ENCODE measurements at places on chromosomes 7 and 10.

GRCh38 chr7:129591868-129592267 lies 19.7 kb upstream of the NRF1 start:
- DNase-seq = no peak

DNA sequence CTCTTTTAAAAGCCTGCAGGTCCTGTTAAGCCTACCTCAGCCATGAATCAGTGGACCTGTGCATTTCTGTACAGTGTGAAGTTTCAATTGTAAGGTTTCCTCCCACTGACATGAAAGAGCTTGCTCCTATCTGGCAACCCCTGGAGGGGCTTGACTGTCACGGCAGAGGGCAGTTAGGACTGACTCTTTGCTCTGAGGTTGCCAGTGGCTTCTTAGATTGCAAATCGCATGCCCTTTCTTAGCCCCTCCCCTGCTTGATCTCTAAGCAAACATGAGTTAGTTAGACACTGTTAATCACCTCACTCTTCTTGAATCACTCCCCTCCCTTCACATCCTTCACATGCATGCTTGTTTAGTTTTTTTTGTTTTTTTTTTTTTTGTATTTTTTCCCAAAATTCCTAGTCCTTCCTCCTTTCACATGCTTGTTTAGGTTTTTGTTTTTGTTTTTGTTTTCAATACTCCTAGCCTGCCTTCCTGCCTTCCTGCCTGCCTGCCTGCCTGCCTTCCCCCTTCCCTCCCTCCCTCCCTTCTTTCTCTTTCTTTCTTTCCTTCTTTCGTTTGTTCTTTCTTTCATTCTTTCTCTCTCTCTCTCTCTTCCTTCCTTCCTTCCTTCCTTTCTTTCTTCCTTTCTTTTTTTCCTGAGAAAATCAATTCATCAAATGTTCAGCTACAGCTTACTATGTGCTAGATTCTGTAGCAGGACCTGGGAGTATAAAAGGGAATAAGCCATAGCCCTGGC lies 6.0 kb upstream of the HIPK2 start:
- DNase-seq = no peak

DNA sequence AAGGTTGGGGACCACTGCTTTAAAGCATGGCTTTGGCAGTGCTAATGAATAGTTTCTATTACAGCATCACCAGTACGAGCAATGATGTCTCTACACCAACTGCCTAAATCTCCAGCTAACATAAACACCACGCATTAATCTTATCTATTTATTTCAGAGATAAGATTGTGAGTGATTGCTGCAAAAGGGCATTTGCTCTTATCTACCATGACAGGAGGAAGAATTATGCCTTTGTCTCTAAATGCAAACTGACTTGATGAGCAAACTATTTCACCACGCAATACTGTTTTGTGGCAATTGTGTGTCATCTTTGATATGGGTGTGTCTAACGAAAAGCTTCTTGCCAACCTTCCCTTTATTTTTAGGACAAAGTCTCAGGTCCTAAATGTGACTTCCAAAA lies 684.9 kb downstream of the SORCS1 start:
- no peak for DNase-seq

GRCh38 chr7:22610951-22611757 lies 111.2 kb upstream of the STEAP1B start:
- no peak for DNase-seq

GRCh38 chr7:787332-788240 lies 44.7 kb upstream of the SUN1 start:
- DNase-seq = no peak

- DNase-seq = no peak
Measured at GRCh38 chr7:17069146-17069545, 187.4 kb upstream of the AGR3 start.

GRCh38 chr7:74288034-74288881 lies 949 bp upstream of the CLIP2 start:
- no peak for DNase-seq

- DNase-seq = no peak
Measured at GRCh38 chr10:86830043-86830591, 73.7 kb downstream of the BMPR1A start.

DNA sequence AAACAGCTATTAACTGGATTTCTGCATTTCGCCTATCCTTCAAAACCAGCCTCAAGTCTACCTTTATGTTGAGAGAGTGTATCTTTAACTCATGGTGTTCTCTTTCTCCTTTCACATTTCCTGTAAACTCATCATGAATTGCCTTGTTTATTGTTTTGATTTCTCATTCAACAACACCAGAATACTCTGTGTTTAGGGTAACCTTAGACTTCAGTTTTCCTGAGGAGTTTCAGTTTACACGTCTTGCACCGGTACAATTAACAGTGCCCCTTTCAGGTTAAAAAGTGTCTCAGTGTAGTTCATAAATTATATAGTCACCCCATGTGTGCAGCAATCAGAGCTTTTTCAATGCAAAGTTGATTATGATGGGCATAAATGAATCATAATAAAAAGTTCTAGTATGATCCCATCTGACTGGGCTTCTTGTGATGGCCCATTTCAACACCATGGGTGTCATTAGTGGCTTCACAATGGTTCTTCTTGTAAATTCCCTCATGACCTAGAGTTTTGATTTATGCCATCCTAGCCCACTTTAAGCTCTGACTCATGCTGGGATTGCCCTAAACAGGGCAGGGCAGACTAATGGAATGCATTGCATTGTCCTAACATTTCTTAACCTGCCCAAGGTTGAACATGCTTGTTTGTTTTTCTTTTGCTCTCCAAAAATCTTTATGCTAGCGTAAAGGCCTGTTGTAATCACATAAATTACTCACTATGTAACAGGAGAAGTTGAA lies 22.0 kb downstream of the ITGB8 start:
- no peak for DNase-seq

GRCh38 chr10:112098682-112099081 lies 84.9 kb downstream of the GPAM start:
- DNase-seq = no peak

DNA sequence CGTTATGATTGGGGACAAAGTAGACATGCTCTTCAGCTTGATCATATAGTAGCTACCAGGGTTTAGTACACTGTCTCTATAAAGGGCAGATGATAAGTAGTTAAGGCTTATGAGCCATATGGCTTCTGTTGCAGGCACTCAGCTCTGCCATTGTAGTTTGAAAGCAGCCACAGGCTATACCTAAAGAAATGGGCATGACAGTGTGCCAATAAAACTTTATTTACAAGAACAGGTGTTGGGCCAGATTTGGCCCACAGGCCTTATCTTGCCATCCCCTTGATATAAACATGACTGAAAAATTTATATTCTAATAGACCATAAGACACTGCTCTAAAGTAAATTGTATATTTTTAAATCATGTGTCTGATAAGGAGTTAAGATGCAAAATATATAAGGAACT lies 36.6 kb downstream of the GRK5 start:
- no peak for DNase-seq

DNA sequence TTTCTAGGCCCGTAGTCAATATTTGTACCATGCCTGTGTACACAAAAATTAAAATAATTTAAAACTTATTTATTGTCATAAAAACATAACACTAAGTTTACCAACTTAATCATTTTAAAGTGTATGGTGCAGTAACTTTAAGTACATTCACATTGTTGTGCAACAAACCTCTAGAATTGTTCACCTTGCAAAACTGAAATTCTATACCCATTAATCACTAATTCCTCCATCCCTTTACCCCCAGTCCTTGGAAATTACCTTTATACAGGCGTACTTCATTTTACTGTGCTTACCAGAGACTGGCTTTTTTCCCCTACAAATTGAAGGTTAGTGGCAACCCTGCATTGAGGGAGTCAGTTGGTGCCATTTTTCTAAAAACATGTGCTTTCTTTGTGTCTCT lies 6.3 kb upstream of the DYNC1I1 start:
- no peak for DNase-seq

GRCh38 chr7:137110535-137110934 lies 233.0 kb downstream of the PTN start:
- DNase-seq = no peak

DNA sequence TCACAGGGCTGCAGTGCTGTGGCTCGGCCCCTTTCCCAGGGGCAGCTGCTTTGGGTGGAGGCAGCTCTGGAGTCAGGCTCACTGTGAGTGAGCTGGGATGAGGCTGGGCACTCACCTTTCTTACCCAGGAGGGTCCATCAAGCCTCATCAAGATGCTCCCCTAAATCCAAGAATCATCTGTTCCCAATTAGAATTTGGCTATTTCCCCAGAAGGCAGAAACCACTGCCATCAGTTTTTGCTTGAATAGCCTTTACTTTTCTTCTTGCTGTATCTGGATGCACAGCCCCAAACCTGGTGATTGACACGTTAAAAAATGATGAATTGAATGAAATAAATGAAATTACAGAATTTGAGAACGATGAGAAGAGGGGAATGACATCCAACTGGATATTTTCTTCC lies 74.3 kb upstream of the LYZL1 start:
- DNase-seq = no peak

DNA sequence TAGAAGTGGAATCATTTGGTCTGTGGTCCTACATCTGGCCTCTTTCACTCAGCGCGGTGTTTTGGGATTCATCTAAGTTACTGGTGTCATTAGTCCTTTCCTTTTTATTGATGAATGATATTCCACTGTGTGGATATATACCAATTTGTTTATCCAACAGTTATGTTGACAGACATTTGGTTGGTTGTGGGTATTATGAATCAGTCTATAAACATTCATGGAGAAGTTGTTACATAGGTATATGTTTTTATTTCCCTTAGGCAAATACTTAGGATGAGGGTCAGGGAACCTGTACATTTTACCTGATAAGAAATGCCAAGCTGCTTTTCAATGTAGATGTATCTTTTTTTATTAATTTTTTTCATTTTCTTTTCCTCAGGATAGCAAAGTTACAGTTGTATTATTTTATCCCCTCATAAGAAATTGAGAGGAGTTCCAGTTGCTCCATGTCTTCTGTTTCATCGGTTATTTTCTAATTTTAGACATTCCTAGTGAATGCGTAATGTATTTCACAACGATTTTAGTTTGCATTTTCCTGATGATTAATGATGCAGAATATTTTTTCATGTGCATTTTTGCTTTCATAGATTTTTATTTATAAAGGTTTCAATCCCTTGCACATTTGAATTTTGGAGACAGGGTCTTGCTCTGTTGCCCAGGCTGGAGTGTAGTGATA lies 203.8 kb upstream of the SH2B2 start:
- no peak for DNase-seq

DNA sequence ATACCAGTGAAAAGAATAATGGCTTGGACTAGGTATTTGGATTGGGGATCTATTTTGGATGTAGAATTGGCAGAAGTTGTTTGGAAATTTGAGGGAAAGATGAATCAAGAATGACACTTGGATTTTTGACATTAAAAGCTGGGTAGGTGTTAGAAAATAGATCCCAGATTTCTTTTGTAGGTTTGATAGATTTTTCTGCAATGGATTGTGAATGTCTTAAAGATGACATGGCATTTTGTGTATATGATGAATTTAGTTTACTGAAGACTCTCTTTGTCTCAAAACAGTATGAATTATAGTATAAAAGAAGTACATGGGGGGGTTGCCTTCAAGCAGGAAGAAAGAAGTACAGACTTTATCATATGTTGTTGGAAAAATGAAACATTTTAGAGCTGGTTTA lies 75.8 kb downstream of the MPLKIP start:
- DNase-seq = no peak

GRCh38 chr10:1449572-1450205 lies 287.6 kb downstream of the ADARB2 start:
- no peak for DNase-seq

DNA sequence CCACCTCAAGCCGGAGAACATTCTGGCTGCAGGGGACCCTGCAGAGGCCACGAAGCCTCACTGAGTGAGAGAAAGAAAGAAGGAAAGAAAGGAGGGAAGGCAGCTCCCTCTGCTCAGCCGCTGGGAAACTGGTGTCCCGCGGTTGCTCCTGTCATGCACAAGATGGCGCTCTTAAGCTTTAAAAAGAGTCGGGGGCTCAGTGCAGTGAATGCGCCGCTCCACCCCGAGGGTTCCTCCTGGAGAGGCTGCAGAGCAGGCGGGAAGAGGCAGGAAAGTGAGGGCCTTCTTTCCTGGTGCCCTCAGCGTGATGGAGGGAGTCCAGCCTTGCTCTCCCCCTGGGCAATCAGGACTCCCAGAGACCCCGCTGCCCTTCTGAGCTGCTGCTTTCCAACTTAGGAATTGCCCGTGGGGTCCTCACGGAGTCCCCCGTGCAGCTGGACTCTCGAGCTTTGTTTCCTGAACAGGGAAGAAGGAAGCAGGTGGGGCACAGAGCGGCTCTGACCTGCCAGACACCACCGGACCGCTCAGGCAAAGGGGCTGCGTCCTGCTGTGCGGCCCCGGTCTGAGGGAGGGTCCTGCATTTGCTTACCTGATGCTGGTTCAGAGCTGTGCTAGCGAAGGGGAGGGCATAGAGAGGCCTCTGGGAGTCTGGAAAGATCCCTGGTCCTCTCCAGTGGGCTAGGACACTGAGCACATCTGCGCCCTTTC lies 141.9 kb upstream of the MKI67 start:
- DNase-seq = no peak

- no peak for DNase-seq
Measured at GRCh38 chr7:41621953-41622831, 80.7 kb downstream of the INHBA start.

GRCh38 chr7:142314281-142314680 lies 56.4 kb upstream of the PRSS58 start:
- DNase-seq = no peak

GRCh38 chr10:48507494-48507893 lies 97.4 kb downstream of the ARHGAP22 start:
- no peak for DNase-seq

DNA sequence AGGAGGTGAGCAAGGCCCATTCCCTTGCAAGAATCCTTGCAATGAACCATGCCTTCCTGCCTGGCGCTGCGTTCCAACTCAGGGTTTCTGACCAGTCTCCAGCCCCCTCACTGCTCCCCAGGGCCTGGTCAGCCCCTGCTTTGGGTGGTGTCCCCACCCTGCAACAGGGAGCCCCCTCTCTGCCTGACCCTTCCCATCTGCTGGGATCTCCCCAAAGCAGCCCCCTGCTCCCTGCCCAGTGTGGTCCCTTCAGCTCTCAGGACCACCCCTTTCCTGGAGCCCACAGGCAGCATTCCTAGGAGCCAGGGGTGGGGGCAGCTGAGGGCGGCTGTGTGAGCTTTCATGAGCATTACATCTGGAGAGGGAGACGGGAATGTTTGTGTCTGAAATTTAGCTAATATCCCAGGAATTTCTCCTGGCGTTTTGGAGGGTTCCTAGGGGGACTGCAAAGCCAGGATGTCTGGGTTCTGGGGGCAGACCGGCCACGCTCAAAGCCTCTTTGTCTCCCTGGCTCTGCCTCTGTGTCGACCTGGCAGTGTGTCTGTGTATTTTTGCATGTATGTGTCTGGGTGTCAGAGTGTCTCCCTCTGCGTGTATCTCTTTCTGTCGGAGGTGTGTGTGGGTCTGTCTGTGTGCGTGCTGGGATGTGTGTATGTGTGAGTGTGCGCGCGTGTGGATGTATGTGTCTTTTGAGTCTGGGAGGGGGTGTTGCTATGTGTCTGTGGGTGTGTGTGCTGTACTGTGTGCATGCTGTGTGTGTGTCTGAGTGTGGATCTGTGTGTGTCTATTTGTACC lies 300.5 kb upstream of the ZMIZ1 start:
- no peak for DNase-seq

Measured in activated T-helper 1 cell treated with anti-CD3 and anti-CD28 coated beads, Interleukin-2, amount 50 U/mL, for 16 hours (primary cell).